ENCODE measurements at places on chromosomes 2 and 18.

- peak; percentile 65 for DNase-seq
Observed at GRCh38 chr2:235594041-235594440, 100.2 kb downstream of the AGAP1 start.

GRCh38 chr2:235462415-235462790 lies 31.4 kb upstream of the AGAP1 start:
- DNase-seq = no peak

- no peak for DNase-seq
Observed at GRCh38 chr2:155377266-155377680, 678.8 kb downstream of the KCNJ3 start.

GRCh38 chr18:3499501-3499900 lies 49.5 kb downstream of the TGIF1 start:
- no peak for DNase-seq
